ENCODE measurements at places on chromosomes 1 and 21.

DNA sequence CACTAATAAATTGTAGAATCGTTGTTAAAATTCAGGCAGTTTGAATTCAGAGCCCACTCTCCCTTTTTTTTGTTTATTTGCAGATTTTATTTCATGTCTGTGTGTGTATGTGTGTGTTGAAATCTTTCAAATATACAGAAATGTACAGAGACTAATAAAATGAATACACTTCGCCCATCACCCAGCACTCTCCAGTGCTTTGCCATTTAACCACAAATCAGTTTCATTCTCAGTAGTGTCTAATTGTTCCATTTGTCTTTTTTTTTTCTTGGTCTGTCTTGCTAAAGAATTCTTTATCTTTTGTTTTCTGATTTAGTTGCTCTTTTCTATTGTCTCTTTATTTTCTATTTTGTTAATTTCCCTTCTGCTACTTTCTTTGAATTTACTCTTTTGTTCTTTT, 99.7 kb downstream of the HIVEP3 start:
- DNase-seq = no peak

- no peak for DNase-seq
Measured at GRCh38 chr1:246001837-246002230, 505.2 kb downstream of the SMYD3 start.

DNA sequence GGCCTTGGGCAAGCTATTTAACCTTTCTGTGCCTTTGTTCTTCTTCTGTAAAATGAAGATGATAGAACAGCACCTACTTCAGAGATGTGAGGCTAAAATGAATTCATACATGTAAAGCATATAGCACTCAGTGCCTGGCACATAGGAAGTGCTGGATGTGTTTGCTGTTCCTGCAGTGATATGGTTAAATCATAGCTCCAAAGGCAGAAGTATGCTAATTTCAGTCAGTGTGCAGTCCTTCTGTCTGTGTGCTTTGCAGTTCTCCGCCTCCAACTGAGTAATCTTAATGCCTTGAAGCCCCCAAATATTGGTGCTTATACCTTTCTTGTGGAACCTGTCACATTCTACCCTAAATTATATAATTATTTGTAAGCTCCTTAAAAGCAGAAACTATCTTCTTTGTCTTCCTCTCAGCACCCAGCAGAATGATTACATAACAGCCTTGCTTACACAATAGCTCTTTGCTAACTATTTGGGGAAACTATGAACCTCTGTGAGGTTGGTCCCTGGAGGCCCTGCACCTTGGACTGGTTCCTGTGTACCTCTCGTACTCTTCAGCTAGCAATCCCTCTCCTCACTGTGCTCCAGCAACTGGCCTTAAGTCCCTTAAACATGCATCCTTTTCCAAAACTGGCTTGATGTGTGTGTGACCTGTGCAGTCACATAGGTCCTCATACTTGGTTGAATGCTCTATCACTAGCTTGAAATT, 57.0 kb upstream of the CACYBP start:
- no peak for DNase-seq

DNA sequence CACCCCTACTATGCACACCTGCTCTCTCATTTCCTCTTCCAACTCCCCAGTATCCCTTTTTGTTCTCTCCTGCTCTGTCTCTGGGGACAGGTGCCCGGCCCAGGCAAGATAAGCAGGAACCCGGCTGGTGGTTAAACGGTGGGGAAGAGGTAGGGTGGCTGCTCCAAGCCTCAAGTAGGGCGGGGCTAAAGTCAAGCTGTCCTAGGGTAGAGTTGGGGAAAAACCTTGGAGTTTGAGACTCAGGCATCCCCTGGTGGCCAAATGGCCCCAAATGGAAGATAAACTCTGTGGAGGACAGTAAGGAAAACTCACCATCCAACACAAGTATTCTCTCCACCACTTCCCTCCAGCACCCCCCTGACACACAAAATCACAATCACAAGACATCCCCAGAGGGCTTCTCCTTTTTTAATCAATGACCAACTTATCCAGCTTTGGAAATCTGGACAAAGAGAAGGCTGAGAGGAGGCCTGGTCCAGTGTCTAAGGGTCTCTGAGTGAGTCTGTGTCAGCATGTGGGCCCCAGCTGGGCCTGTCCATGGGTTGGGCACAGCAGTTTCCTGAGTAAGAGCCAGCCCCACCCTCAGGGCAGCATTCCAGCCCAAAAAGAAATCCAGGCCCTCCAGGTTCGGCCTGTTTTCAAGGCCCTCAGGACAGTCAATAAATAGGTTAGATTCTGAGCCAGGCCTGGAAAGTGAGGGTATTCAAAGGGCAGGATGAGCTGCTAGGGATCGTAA, 9.8 kb downstream of the POMGNT1 start:
- DNase-seq = no peak

DNA sequence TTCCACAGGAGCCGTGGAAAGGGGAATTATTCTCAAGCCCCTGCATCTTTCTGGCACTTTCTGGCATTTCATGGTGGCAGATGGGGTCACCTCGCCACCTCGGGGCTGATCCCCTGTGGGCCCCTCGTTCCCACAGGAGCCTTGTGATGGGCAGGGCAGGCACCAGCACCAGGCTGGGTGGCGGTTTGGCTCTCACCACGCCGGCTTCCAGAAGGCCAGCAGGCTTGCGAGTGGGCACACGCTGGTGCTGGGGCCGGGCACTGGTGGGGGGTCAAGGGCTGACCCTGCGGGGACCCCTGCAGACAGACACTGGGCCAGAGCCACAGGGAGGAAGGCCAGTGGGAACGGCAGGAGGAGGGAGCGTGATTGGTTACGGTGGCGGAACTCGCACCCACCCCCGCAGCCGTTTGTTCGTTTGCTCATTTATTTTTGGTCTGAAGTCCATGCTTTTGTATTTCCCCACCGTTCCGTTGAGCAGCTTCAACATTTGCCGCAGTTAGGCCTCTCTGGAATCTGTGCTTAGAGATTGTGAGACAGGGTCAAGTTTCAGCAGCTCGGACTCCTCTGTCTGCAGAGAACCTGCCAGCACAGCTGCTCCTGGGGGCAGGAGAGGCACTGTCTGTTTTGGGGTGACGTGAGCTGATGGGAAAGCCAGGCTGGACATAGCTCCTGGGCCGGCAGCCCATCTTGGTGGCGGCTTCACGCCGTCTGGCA, 5.3 kb downstream of the COL18A1 start:
- DNase-seq = no peak

GRCh38 chr1:233081735-233082134, 131.3 kb downstream of the NTPCR start:
- no peak for DNase-seq

GRCh38 chr1:119380304-119380703, 11.7 kb downstream of the HAO2 start:
- no peak for DNase-seq

DNA sequence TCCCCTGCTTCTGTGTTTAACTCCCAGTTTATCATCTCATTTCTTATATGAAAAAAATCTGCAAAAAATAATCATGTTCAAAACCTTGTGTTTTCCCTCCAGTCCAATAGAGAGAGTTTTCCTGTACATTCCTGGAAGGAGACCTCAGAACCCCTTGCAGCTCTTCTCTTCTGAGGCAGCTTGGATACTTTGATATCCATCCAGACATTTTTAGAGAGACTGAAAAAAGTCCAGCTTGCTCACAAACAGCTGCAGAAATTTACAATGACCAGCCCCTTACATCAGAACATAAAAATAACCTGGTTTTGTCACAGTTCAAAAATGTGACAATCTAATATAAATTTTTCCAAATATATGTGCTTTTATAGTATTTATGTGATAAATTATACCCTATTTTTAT, 73.3 kb upstream of the C1orf115 start:
- DNase-seq = no peak

GRCh38 chr1:23667411-23667810, 24.2 kb upstream of the RPL11 start:
- DNase-seq = no peak

- no peak for DNase-seq
Measured at GRCh38 chr1:117843791-117844190, 85.6 kb downstream of the GDAP2 start.

- DNase-seq = no peak
Measured at GRCh38 chr1:161915051-161915503, 108.6 kb downstream of the OLFML2B start.

- no peak for DNase-seq
Measured at GRCh38 chr1:92944901-92945747, 16.1 kb downstream of the DIPK1A start.

- DNase-seq = no peak
Measured at GRCh38 chr1:172252321-172252720, 168.2 kb upstream of the C1orf105 start.

DNA sequence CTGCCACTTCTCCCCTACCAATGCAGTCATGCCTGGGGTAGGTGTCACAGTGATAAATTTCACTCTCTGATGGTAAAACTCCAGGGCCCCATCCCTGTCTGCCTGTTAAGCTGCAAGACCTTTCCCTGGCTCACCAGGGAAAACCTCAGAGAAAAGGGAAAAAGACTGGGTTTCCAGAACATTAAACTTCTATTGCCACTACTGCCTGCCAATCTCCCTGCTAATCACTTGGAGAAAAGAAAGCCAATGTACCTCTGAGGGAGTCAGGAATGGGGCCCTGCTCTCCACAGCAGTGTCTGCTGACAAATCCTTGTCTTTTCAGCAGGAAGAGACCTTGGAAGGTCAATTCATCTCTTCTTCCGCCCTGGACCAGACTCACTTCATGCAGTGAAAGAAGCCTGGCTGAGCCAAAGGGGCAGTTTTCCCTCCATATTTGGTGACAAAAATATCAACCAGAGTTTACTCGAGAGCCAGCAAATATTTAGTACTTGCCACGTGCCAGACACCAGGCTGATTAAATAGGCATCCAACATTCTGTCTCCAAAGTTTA, 49.1 kb upstream of the CTTNBP2NL start:
- no peak for DNase-seq

DNA sequence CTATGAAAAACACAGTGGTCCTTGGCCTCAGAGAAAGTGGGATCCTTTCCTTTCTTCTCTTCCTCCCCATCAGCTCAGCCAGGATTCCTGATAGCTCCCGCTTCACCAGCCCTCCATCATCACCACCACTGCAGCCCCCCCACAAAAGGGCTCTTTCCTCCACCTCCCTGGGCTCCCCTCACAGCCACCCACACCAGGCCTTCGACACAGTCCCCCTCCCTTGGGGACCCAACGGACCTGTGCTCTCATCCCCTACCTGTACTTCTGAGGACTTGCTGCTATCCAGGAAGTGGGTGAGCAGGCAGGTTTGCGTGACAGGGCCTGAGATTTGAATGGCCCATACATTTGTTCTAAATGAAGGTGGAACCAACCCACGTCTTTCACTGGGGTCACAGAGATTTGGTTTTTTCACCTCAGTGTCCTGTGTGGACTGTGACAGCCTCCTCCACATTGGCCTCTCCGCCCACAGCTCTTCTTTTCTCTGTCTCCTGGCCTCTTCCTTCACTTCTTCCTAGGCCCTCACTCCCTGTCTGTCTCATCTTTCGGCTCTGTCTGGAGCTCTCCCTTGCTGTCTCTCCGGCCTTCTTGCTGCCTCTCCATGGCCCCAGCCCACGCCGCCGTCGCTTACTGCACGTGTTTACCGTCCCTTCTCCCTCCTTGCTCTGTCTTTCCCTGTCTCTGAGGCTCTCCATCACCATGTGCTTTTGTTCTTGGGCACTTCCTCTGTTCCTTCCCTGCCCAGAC, 238.6 kb downstream of the FOXD2 start:
- no peak for DNase-seq

DNA sequence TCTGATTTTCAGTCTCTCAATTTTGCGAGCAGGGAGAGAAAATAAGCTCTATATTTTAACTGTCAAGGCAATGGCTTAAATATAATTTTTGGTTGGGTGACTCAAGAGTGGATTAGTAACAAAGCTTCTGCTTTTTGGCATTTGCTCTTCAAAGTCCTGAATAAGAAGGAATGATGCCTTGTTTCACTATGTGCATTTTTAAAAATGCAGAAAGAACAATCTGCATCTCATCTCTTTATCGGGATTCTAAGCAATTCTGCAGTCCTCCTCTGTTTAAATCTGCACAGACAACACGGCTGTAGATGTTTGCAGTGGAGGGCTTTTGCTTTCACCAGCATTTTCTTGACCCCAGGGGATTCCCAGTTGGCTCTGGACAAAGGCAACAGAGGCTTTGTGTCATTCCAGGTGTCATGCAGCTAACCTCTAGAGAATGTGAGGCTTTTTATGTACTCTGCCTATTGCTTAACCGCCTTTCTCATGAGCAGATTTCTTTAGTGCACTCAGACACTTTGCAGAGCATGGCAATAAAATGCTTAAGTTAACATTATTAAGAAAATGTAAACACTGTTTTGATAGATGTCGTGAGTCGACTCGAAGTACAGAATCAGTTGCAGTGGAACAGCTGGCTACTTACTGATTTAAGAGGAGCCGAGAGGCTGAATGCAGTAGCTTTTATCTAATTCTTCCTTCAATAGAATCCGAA, 783.2 kb upstream of the NEGR1 start:
- no peak for DNase-seq

DNA sequence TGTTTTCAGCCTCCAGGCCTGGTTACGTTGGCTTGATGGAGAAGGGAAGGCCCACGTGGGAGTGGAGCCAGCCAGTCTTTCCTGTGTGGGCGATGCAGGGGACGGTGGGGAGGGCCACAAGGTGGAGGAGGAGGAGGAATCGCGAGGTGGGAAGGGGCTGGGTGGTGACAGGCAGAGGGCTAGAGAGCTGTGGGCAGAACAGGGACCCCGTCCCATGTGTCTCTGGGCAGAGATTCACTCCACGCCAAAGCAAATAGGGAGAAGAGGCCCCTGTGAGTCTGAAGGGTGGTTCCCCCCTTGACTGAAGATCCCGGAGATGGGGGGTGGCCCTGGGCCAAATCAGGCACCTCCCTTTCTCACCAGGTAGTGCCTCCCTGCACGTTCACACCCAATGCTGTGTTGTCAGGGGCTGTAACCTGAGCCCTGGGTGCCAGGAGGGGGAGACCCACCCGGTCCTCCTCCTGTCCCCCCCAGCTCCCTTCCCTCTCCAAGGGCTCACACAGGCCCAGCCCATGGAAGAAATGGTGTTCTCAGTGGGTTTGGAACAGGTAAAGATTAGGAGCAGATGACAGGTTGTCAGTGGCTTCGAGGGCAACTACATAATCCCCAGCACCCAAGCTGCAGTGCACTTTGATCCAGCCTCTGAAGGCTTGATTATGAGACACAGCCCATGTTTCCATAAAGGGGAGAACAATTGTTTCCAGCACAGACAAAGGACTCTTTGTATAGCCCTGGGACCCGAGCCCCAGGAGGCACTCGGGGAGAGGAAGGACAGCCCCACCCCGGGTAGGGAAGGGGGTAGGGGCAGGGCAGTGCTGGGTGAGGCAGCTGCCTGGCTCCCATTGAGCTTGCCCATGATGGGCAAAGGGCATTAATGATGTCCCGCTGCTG, 37.7 kb upstream of the GPR37L1 start:
- no peak for DNase-seq

DNA sequence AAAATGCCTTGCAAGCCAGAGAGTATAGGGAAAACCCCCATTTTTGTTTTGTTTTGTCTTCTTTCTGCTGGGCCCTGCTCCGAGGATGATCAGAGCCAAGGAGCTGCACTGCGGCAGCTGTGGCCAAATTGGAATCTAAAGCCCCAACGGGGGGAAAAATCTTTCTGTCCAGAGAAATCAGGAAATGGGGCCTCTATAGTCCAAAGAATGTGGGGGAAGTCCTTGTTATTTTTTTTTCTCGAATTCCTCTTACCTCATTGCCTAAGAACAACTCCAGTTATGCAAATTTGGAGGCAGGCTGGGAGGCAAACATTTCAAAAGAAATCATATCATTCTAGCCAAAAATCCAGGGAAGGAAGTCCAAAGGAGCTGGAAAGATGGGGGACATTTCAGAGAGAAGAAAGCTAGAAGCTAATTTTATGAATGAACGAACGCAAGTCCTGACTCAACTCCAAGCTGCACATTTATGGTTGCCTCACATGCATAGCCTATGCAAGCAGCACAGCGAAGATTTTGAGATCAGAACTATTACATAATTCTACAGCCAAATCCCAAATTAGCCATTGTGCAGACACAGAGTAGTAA, 263.2 kb downstream of the KCTD3 start:
- DNase-seq = no peak

GRCh38 chr1:223683586-223684487, 18.3 kb upstream of the CAPN8 start:
- DNase-seq = peak; percentile 59
